Fibroblast of upper back skin (primary cell): ENCODE measurements at places on chromosomes 4 and X.

GRCh38 chr4:111854494-111855087 is 290.7 kb upstream of the FAM241A start:
- DNase-seq = peak; percentile 56

GRCh38 chr4:6111354-6111960 is 88.9 kb downstream of the JAKMIP1 start:
- no peak for DNase-seq

- DNase-seq = no peak
Measured at GRCh38 chrX:40521868-40522450, 58.8 kb upstream of the ATP6AP2 start.

GRCh38 chr4:185920171-185920570 is 108.2 kb upstream of the SORBS2 start:
- DNase-seq = peak; percentile 8

- no peak for DNase-seq
Measured at GRCh38 chr4:96473246-96473645, 633.4 kb downstream of the PDHA2 start.

GRCh38 chrX:53251307-53251706 is 26.3 kb upstream of the KDM5C start:
- peak; percentile 38 for DNase-seq

- no peak for DNase-seq
Measured at GRCh38 chrX:128634754-128635153, 582.6 kb upstream of the ACTRT1 start.

DNA sequence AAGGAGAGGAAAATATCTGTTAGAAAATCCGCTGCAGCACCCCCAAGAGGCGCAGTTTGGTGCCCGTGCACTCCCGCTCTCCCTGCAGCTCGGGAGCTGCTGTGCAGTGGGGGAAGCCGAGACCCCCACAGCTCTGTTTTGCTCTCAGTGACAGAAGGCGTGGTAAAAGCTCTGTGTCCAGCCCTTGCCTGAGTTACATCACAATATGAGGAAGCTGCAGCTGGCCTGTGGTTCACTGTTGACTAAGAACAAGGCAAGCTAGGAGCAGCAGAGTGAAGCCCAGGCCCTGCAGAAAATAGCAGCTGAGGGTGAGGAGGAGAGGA is 88.5 kb upstream of the ADRA2C start:
- no peak for DNase-seq

- peak; percentile 16 for DNase-seq
Measured at GRCh38 chrX:26848511-26848910, 614.6 kb downstream of the PPP4R3C start.

GRCh38 chr4:128560754-128561495 is 248.6 kb upstream of the JADE1 start:
- no peak for DNase-seq

DNA sequence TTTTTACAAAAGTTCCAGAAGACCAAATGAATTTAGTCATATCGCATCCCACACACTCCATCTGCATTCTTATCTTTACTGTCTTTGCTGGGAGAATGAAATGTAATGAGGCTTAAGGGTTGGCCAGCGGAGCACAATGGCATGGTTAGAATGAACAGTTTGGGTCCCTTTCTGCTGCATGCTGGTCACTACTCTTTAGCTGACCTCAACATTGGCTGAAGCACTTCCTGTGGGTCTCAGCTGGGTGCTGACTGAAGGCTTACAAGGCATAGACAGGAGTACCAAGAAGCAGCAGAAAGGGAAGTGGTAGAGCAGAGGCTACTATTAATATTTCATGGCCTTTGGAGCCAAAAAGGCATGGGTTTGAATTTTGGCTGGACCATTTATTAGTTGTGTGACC is 159.4 kb upstream of the GPC4 start:
- DNase-seq = no peak

DNA sequence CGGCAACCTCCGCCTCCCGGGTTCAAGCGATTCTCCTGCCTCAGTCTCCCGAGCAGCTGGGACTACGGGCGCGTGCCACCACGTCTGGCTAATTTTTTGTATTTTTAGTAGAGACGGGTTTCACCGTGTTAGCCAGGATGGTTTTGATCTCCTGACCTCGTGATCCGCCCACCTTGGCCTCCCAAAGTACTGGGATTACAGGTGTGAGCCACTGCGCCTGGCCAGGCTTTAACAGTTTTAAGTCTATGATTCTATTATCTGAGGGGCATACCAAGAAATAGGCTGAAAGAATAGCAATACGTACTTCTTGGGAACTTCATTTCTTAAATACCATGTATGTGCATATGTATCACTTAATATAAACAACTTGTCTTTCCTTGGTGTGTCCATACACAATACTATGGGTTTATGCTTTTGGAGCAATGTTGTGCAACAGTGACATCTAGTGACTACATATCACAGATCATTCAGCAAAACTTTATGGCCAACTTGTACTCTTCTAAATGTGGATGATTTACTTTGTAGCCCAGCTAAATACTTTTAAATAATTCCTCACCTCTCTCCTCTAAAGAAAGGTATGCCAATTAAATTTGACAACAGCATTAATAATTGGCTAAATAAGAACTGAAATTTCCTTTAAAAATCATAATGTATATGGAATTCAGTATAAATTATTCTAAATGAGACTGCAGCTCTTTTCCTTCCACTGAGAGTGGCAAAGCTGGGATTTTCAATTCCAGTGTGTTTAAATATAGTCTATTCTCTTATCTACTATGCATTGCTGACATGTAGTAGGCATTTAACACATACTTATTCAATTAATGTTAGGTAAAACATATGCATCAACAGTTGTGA is 10.4 kb downstream of the SLC9B1 start:
- DNase-seq = peak; percentile 75

- DNase-seq = no peak
Measured at GRCh38 chr4:168900080-168900479, 110.0 kb downstream of the CBR4 start.

- DNase-seq = peak; percentile 34
Measured at GRCh38 chrX:17579026-17579425, 158.3 kb upstream of the SCML1 start.

DNA sequence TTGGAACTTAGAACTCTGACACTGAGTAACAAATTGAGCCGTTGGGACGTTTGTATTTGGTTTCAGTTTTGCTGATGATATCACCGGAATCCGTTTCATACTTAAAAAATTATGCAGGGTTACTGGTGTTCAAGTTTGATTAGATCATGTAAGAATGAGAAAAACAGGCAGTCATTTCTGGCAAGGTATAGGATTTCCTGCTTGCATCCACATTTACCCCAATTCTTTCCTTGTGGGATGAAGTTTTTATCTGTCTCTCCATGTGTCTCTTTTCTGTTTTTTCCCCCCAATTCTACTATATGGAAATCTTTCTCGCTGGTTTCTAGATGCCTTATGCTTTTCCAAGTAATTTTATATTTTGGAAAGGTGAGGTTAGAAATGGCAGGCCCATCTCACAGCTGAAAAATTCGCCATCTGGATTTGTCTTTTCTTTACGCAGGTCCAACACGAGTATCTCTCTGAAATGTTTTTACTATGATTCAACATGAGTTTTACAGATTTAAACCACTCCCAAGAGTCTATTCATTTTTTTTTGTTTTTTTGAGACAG is 197.9 kb downstream of the SHOX start:
- DNase-seq = peak; percentile 70

DNA sequence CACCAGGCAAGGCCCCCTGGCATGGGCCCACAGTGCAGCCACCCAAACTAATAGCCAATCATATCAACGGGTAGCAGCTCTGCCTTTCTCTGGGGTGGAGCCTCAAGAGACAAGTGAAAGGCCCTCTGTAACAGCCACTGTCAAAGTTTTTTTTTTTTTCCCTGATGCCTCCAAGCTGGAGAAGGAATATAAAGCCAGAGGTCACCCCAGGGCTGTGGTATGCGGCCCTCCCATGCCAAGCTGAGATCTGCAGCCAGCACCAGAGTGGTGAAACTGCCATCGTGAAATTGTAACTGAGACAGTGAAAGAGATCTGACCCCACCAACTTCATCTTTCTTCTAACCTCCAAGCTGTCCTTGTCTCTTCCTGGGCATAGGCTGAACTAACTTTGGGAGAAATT is 407.0 kb downstream of the KLHL4 start:
- DNase-seq = no peak

DNA sequence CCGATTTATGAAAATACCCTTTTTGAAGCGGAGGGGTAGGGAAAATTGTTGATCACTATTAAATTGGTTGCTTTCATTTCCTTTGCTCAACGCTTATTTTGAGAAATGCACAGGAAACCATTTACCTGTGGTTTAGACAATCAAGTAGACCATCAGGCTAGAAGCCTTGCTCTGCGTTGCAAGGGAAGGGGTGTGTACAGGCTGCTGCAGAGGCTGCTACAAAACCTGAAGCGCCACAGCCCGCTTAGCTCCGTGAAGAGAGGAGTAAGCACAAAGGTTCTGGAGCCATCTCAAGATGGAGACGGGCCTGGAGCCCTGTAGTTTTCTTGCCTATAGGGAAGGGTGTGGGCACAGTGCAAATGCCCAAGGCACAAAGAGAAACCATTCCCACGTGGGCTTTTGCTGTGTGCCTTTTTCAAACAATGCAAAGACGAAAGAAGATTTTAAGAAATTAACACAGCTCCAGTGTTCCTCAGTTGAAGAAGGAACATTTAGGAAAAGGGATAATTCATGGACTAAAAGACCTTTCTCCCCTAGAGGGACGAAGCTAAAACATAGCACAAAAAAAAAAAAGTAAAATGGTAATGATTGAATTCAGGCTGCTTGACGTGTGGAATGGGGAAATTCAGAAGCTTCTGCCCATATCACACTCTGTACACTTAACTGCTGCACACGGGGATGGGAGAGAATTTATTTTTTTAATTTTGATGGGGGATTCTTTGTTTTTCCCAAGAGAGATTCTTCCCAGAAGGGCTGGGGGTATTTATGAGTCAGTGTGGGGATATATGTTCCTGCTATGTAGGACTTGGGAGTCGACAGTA is 3.5 kb downstream of the TMSB4X start:
- peak; percentile 91 for DNase-seq

DNA sequence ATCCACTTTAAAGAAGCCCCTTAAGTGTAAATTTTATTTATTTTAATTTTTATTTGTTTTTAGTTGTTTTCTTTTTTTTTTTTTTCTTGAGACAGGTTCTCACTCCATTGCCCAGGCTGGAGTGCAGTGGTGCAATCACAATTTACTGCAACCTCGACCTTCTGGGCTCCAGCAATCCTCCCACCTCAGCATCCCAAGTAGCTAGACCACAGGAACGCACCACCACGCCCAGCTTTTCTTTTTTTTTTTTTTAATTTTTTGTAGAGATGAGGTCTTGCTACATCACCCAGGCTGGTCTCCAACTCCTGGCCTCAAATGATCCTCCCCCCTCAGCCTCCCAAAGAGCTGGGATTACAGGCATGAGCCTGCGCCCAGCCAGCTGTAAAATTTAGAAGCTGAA is 6.0 kb downstream of the SAT1 start:
- no peak for DNase-seq

DNA sequence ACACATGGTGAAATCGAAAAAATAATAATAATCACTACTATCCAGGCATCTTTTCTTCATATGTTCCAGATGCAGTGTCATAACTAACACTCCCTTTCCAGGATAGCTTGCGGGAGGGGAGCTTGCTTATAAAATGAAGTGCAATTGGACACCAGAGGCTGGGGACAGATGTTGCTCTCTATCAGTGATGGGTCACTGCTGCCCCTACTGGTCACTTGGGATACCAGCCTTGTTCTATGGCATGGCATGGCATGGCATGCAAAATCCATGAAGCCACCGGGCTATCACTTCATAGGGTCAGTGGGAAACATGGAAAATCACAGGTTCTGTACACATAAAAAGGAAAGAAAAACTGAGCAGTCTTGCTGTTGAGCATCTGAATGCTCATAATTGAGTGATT is 168.1 kb downstream of the GLRA2 start:
- no peak for DNase-seq

DNA sequence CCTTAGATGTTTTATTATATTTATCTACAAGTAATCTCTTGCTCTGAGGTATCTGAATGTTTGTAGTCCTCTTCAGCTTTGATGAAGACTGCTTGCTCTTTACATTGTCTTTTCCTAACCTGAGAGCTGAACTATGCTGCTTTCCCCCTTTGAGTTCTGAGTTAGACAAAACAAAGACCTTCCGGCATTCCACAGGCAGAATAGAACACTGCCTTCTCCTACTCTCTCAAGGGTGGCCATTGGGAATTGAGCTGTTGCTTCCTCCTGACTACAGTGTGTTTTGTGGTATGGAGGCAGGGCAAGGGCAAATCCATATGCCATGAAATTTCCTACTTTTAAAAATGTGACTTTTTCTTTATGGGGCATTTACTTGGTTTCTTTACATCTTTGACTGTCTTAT is 841.0 kb downstream of the FAM133A start:
- no peak for DNase-seq

GRCh38 chr4:3416270-3416669 is 25.5 kb upstream of the HGFAC start:
- no peak for DNase-seq

GRCh38 chrX:87517571-87518141 is at the start of gene KLHL4:
Gene KLHL4 (plus strand): TSS chrX:87517802. CDS start chrX:87517894, 92 bp downstream.
- DNase-seq = peak; percentile 84

GRCh38 chr4:4585012-4585670 is 43.3 kb upstream of the STX18 start:
- DNase-seq = peak; percentile 87

DNA sequence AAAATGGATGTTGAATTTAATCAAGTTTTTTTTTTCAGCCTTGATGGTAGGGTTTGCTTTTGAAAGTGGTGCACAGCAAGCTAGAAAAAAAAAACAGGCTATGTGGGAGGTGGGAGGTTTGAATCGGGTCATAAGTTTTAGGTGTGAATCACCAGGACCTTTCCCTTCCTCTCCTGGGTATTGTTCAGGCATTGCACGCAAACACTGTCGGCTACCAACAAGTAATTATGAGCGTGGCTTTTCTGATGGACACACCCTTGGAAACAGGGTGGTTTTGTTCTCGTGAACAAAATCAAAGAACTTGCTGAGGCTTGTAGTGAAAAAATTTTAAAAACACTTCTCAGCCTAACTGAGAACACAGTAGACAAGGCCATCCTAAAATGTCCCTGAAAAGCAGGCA is 18.1 kb downstream of the PIR start:
- no peak for DNase-seq

GRCh38 chrX:153968255-153968654 is 3.4 kb downstream of the HCFC1 start:
- DNase-seq = no peak

GRCh38 chrX:68789966-68790365 is 38.9 kb upstream of the EFNB1 start:
- DNase-seq = no peak

- DNase-seq = no peak
Measured at GRCh38 chrX:12223650-12224049, 85.4 kb downstream of the FRMPD4 start.

GRCh38 chrX:15854080-15854655 is 445 bp downstream of the AP1S2 start:
- DNase-seq = no peak

DNA sequence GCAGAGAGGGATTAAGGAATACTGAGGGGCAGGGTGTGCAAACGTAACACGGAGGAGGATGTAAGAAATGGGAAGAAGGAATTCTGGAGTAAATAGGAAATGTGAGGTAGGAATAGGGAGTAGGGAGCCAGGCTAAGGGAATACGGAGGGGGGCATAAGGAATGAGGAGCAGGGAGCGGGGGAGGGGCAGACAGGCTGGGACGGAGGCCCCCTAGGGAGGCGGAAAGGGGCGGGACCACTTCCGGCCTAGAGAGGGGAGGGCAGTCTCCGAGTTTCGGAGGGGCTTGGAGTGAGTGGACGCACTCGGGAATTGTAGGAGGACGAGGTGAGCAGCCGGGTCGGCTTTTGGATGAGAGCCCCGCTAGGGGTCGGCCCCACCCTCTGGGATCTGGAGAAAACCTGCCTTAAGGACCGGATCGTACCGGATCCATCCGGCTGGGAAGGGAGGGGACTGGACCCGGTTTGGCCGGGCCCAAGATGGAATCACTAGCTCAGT is 612 bp downstream of the MAGED2 start:
- peak; percentile 76 for DNase-seq
